ENCODE measurements at places on chromosomes 6 and 20. TPM values are rescaled to one million over a fixed set of nuclear protein-coding genes. Genes with fewer than 3 reads are reported as not detected.

Gene PTCHD4
- total RNA-seq, result 28.1 TPM

Gene BPIFA1
- total RNA-seq, result not detected

DNA sequence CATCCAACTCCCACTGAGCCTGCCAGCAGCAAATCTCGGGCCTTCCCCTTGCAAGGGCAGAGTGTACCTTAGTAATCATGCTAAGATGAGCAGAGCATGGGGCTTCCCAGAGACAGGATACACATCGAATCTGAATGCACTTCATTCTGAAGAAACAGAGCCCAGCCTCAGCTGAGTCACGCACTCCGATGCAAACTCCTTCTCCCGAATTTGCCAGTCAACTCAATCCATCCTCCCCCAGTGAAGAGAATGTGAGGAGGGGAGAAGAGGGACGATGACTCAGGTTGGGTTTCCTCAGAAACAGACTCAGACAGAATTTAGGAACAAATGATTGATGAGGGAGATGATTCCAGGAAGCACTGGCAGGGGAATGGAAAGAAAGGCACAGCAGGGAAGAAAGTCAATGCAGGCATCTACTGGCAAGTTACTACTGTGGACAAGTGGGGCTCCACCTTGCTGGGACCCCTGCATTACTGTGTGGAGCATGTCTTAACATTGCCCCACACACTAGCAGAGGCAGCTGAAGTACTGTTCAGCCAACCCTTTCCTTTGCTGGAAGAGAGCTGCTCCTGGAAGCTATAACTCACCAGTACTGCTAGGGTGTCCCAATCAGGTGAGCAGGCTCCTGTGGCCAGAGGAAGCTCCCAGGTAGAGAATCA is 251.6 kb downstream of the ADGB start:
- DNase-seq, result no peak

DNA sequence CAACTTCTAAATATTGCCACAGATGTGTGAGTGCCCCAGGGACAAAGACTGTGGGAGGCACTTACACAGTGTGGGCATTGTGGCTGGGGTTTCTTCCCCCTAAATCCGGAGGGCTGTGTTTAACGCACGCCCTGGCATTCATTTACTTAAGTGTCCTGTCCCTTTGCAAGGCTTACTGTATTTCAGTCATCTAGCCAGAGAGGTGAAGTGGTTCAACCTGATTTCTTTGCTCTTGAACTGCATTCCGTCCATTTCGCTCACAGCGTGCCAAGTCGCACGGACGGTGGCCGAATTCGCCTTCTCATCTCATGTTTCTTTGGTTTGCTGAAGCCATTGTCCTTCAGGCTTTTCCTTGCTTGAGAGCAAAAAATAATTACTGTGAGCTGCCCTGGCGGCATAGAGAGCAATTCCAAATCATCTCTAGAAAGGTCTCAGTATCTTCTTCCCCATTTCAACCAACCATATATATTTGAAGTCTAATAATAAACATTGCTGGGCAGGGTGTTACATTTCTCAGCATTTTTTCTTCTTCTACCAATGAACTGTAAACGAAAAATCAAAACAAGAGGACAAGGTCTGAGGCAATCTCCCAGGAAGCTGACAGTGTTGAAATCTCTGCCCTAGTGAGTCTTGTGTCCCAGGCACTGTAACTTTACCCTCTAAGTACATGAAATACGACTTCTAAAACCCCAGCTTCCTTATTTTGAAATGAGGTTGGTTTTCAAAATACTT is 16.9 kb downstream of the SYTL3 start:
- DNase-seq, result no peak

DNA sequence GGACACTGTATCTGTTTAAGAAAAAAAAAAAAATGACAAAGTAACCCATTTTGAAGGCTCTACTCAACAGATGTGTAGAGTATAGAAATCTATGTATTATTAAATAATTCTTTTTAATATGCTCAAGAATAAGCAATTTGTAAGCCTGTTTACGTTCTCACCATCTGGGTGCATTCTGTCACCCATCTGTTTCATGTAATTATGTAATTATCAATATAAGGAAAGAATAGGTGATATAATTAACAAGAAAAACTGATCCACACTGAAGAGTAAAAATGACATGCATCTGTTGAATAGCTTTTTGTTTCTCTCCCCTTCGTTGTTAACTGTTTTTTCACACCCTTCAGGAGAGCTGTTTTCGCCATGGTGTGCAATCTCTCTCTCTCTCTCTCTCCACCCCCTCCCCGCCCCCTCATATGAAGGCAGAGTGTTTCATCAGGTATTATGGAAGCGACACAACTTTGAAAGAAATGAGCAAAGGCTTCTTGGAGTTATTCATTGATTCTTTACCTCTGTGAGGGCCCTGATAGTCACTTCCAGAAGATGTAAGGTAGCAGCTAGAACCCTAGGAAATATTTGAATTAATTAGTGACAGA is 154.3 kb upstream of the INSM1 start:
- no peak for DNase-seq

DNA sequence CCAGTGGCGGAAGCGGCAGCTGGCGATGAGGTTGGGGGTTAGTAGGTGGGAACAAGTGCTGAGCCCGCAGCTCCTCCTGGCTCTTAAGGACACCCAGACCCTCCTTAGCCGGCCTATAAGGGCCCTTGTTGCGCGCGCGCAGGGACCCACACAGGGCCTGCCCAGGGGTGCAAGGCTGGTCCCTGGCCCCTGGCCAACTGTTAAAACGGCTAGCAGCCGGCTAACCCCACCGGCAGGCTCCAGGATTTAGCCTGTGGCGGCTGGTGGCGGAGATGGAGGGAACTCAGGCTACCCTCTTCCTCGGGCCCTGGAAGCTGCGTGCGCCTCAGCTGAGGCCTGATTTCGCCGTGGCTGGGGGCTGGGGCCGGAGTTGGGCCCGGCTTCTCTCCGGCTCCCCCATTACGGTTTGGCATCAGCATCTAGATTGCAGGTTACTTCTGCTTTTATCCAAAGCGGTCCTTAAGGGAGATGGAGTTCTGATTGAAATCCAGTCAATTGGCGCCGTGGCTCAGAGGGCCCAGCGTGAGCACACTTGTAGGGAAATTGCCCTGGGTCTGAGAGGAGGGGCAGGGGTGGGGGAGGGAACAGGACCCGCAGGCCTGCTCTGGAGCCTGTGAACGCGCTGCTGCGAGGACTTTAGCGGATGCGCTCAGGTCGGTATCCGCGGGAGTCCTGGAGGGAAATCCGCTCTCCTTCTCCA is 36.9 kb upstream of the CCDC167 start:
- DNase-seq, result no peak

GRCh38 chr20:51420111-51420510 is 122.4 kb downstream of the NFATC2 start:
- no peak for DNase-seq
